ENCODE measurements at places on chromosomes 11 and 22.
A peak's percentile ranks its signal among the peaks of the same experiment; 100 is the strongest.

DNA sequence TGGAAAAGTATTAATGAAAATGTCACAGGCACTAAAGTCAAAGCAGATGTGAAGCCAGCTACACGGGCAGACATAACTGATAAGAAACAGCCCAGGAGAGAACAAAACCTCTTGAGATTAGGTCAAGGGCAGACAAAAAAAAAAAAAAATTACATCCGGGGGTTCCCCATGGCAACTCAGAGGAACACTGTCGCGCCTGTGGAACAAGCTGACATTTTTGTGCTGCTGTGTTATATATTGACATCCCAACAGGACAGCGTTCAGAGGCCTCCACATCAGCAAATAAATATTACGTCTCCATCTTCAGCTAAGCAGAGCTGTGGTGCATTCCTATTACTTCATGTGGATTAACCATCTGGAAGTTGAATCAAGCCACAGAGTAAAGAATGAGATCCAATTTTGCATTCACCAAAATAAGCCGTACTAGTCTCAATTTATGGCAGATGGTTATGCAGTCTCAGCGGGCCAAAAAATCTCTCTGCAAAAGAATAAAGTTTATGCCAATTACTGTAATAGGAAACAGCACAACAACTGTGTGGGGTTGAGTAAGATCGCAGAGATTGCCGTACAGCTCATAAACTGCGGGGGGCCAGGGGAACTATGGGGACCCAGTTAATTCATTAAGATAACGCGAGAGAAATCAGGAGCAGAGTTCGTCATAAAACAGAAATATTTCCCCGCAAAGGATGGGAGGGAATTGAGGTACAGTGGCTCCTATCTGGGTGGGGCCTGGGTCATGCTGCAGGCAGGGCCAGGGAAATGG lies 41.3 kb upstream of the MN1 start:
- DNase-seq: no peak

GRCh38 chr22:27116312-27117086 lies 459.1 kb downstream of the MIAT start:
- DNase-seq: peak; percentile 54

- DNase-seq: no peak
These were observed 16.3 kb downstream of the CPSF7 start for GRCh38 chr11:61413496-61413895.

- DNase-seq: no peak
These were observed 64.7 kb downstream of the BDNF start for GRCh38 chr11:27635567-27636037.

DNA sequence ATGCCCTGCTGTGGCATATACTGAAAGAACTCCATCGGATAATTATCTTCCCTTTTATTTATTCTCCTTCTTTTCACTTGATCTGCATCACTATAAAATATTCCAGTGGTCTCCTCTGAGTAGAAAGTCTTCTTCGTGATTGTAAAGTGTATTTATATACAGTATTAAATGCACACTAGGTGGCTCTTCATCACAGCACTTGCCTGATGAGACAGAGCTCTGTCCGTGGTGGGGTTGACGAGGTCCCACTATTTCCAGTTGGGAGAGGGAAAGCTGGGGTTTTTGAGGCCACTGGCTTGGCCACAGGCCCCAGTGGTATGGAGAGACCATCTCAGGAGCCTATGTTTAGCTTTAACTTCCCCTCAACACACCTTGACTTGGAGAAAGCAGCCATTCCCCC lies 31.6 kb upstream of the ZBTB16 start:
- DNase-seq: no peak

GRCh38 chr11:12752868-12753524 lies 78.8 kb downstream of the TEAD1 start:
- no peak for DNase-seq

DNA sequence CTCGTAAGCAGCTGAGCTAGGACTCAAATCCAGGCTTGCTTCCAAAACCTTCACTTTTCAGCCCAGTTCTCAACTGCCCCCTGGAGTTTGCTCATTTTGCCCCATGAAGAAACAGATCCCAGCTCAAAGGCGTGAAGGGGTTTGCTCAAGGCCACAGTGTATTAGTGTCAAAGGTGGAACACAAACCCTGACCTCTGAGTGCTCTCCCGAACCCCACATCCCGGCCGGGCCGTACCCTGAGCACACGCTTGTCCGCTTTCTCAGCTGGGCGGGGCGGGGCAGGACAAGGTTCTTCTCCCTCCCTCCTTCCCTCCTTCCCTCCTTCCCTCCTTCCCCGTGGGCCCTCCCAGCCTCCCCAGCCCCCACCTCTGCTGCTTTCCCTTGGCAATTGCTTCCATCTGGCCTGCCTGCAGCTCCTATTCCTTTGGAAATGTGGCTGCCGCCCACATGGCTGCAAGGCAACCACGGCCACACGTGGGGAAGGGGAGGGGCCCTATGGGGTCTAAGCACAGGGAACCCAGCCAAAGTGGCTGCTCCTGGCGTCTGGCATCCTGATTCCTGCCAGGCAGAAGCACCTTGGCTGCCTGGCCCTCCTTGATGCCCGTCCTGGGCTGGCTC lies 4.1 kb downstream of the ST3GAL4 start:
- DNase-seq: no peak

DNA sequence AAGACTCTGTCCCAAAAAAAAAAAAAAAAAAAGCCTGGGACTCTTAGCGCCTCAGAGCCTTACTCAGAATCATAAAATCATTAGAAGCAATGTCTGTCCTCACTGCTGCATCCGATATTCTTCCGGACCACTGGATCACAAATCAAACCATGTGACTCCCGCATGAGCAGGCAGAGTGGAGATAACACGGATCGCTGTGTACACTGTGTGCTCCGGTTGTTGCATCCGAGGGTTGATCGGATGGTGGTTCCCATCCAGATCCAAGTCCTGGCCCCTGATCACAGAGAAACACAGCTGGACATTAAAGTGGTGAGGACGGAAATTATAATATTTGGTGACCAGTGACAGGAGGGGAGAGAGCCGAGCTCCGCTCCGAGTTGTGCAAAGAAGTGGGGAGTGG lies 9.7 kb upstream of the TXNRD2 start:
- no peak for DNase-seq

- DNase-seq: peak; percentile 77
These were observed 6.7 kb downstream of the HSD17B12 start for GRCh38 chr11:43687120-43687791.

- no peak for DNase-seq
These were observed 76.1 kb upstream of the LIN7C start for GRCh38 chr11:27582621-27583020.

- no peak for DNase-seq
These were observed 48.0 kb downstream of the TIMP3 start for GRCh38 chr22:32849501-32849900.

DNA sequence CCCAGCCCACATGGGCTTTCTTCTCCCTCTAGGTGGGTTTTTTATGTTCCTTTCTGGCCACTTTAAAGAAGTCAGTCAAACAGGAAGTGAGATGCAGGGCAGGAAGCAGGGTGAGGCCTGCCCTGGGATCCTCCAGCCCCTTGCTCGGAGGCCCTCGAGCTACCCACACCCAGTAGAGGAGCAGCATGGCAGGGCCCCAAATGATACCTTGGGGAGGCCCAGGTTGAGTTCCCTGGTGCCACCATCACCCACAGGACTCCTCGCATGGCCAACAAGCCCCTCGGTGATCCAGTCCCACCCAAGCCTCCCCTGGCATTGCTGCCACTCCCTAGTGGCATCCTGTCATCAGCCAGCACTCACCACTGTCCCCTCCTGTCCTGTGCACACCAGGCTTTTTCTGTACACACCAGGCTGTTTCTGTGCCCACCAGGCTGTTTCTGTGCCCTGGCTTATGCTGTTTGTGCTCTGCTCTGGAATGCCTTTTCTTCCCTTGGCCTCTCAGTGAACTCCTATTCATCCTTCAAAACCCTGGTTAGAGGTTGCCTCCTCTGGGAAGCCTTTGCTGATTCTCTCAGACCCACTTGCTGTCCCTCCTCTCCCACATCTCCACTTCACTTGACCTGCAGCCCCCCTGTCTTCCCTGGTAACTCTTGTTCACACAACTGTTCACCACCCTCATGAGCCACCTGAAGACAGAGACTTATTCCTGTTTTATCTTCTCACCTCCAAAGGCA lies 3.1 kb upstream of the PTGDR2 start:
- no peak for DNase-seq

GRCh38 chr11:66694732-66695207 lies 17.1 kb upstream of the RBM4B start:
- peak; percentile 81 for DNase-seq

DNA sequence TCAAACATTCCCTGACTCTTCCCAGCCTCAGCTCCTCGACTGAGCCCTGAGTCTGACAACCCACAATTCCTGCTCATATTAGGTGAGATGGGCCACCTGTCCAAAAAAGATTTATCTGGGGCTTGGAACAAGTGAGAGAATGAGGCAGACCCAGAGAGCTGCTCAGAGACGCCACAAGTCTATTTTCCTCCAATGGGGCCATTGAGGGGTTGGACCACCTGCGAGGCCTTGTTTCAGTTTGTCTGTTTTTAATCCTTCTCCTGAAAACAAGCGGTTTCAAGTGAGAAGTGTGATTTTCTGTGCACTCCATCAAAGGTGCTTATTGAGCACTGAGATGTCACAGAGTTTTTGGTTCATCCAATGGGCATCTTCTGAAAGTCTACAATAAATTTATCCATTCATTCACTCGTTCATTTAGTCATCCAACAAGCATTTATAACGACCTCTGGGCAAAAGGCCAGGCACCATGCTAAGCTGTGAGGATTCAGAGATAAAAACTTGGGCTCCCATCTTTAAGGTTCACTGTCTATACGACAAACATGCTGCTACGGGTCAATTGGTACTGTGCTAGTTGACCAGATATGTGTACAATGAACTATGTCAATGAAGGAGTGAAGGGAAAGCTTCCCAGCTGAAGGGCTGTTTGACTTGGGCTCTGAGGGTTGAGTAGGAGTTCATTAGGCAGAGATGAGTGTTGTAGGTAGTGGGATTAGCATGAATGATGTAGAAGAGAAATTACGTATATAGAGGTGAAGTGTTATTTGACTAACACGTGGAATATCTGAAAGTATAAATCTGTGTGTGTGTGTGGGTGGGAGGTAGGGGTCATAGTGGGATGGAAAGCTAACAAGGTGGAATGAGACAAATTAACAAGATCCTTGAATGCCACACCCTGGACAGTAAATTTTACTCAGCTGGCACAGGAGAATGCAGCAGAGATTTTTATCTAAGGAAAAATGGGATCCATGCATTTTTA lies 168.9 kb downstream of the MIAT start:
- no peak for DNase-seq

- DNase-seq: no peak
These were observed 40.9 kb downstream of the SERPINH1 start for GRCh38 chr11:75602951-75603350.

DNA sequence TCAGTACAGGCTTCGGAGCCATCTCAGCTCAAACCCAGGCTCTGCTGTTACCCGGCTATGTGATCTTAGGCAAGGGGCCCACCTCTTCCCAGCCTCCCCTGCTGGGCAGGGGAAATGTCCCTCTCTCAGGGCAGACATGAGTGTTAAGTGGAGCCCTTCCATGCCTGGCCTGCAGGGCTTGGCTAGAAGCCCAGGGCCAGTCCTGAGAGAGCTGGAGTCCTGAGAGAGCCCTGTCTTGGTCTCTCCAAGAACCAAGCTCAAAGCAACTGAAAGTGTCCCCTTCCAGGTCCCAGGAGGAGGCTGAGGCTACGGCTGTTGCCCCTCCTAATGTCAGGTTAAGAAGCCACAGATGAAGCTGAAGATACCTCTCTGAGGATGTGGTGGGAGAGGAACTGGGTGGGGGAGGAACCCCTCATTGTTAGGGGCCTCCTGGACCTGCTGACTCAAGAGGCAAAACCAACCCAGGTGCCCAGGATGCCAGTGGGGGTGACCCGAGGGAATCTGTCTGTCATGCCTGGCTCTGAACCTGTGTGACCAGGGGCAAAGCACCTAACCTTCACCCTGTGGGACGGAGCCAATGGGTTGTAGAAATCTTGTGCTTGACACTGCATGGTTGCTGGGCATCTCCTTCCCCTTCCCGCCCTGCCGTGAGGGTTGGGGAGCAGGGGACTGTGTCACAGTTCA lies 4.2 kb downstream of the ZP1 start:
- DNase-seq: no peak

GRCh38 chr11:2990617-2991451 lies 1.3 kb downstream of the NAP1L4 start:
- peak; percentile 46 for DNase-seq

DNA sequence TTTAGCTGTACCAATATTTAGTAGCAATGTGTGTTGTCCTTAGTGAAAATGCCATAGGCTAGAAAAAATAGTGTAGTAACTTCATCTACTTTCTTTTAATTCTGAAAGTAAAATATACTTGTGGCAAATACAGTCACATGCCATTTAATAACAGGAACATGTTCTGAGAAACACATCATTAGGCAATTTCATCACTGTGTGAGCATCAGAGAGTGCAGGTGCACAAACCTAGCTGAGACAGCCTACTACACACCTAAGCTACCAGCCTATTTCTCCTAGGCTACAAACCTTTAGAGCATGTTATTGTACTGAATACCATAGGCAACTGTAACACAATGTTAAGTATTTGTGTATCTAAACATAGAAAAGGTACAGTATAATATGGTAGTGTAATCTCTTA lies 127.0 kb upstream of the PITPNB start:
- no peak for DNase-seq

DNA sequence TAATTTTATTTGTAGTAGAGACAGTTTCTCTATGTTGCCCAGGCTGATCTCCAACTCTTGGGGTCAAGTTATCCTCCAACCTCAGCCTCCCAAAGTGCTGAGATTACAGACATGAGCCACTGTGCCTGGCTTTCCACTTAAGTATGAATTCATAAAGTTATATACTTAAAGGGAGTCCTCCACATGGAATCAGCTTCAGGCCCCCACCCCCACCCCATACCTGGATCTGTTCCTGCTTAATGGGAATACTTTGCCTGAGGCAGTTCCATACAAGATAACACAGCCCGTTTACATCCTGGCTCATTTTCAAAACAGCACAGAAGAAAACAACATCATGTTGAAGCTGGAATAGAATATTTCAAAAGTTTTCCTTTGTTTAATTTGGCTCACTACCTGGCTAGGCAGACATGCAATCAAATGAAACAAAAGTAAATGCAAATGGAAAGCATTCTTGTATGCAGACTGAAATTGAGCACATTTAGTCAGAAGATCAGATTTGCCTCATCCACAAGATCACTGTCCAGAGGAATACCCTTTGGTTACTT lies 82.4 kb downstream of the FAT3 start:
- no peak for DNase-seq

GRCh38 chr22:36985211-36985889 lies 33.9 kb downstream of the TST start:
- DNase-seq: no peak

- no peak for DNase-seq
These were observed 10.1 kb upstream of the OR4A15 start for GRCh38 chr11:55357560-55358184.

- DNase-seq: no peak
These were observed 72.1 kb upstream of the BMAL1 start for GRCh38 chr11:13205486-13205885.

GRCh38 chr22:44014241-44014640 lies 9.9 kb upstream of the PARVB start:
- DNase-seq: no peak

- no peak for DNase-seq
These were observed at the start of gene KMT5B for GRCh38 chr11:68213135-68213515. Gene KMT5B (minus strand): TSS chr11:68213296. CDS start chr11:68190076, 23,220 bp downstream.

All from coronary artery (tissue), 2 donors.